ENCODE measurements at places on chromosomes 3 and 15.

DNA sequence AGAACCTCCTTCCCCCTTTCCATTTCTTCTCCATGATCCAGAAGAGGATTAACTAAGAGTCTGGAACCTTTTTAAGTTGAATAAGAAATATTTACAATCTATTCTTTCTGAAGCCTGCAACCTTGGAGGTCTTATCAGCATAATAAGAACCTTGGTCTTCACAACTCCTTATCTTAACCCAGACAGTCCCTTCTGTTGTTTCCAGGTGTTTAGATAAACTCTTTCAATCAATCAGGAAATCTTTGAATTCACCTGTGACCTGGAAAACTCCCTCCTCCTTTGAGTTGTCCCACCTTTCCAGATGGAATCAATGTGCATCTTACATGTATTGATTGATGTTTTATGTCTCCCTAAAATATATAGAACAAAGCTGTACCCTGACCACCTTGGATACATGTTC is 3.6 kb upstream of the DHX36 start:
- no peak for DNase-seq

DNA sequence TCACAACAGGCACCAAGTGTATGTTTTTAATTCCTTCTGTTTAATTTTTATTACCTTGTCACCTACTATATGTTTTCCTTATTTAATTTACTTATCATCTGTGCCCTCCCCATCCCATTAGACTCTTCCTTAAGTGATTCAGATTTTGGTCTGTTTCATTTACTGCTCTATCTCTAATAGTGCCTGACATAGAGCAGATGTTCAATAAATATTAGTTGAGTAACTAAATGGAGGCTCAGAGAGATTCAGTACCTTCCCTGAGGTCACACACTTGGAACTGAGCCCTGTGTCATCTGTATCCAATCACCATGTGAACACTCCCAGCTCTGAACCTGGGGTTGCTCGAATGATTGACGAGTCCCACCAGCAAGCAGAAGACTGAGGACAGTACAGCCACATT is 318.1 kb upstream of the WNT5A start:
- no peak for DNase-seq

- no peak for DNase-seq
Observed at GRCh38 chr3:14839236-14839635, 20.5 kb downstream of the FGD5 start.

DNA sequence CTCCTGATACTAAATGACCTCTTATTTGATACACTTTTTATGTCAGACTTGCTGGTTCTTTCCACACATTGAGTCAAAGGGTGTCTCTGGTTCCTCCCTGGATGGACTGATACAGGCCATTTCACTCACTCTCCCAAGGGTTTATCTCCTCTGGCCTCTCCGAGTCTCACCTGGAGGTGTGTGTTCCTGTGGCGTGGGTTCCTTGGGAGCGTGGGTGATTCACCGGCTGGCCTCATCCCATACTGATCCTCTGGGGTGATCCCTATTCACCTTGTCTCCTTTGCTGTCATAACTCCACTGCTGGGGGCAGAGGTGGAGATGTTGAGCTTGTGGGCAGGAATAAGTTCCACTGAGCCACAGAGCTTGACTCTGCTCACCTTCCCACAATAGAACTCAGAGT is 61.1 kb downstream of the ST6GAL1 start:
- DNase-seq, result no peak

GRCh38 chr3:108118038-108118768 is 27.4 kb upstream of the CD47 start:
- DNase-seq, result no peak

GRCh38 chr15:90994059-90994416 is 297 bp downstream of the PRC1 start:
- no peak for DNase-seq

GRCh38 chr15:100801256-100801900 is 78.3 kb upstream of the ALDH1A3 start:
- no peak for DNase-seq

- DNase-seq, result no peak
Observed at GRCh38 chr3:114893361-114893760, 253.7 kb downstream of the ZBTB20 start.

GRCh38 chr15:64249406-64249805 is 86.6 kb upstream of the PPIB start:
- no peak for DNase-seq

DNA sequence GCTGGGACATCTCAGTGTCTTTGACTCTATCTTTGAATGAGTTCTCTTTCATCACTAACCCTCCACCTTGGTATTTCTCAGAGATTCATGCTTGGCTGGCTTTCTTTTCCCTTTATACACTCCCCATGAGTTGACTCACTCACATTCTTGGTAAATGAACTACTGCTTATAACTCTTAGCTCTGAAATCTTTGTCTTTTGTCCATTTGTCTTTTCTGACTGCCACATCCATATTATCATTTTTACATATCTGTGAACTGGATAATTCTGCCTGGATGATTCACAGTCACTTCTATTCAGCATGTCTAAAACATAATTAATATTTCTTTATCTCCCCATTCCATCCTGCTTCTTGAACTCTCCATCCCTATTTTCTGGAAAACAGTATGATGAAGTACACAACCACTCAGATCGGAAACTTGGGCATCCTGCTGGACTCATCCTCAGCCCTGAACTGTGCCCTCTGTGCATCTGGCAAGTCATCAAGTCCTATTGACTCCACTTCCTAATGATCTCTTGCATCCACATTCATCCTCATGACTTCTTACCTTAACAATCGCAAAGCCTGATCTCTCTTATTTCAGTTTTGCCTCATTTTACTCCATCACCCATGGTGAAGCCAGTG is 66.9 kb downstream of the KCNAB1 start:
- DNase-seq, result no peak

- DNase-seq, result no peak
Observed at GRCh38 chr3:172279191-172279640, 169.0 kb downstream of the GHSR start.

DNA sequence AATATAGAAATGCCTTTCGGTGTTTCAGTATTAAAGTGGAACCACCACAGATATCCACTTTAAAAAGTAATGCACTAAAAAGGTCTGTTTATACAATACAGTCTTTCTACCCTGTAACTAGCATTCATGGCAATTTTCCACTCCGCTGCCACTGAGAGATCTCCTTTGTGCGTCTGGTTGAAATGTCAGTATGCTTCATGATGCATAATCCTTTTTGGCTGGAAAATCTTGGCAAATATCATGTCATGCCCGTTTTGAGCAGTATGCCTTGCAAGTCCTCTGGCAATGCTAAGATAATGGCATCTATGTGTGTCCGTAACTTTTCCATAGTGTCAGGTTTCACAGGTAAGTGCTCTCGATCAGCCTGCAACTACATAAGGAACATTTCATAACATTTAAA is 30.8 kb upstream of the ARF4 start:
- no peak for DNase-seq

DNA sequence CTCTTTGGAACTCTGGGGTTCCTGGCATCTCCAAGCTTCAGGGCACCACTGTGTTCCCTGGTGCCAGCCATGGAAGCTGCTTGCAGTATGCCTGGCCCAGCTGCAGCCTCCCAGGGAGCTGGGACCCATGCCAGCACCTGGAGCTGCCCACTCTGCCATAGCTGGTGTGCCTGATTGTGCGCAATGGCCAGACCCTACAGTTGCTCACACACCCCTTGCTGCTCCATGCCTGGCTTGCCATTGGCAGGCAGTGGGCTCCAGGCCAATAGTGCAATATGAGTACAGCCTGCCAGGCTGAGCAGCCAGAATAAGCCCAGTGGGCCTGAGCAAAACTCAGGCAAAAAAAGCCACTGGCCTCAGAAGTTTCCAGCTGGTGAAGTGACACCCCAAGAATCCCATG is 43.8 kb upstream of the LRRFIP2 start:
- DNase-seq, result no peak

- no peak for DNase-seq
Observed at GRCh38 chr3:170085396-170085795, 47.6 kb downstream of the GPR160 start.

- no peak for DNase-seq
Observed at GRCh38 chr3:184872200-184872599, 60.2 kb downstream of the VPS8 start.

- DNase-seq, result no peak
Observed at GRCh38 chr3:111319598-111319997, 222.4 kb upstream of the CD96 start.

DNA sequence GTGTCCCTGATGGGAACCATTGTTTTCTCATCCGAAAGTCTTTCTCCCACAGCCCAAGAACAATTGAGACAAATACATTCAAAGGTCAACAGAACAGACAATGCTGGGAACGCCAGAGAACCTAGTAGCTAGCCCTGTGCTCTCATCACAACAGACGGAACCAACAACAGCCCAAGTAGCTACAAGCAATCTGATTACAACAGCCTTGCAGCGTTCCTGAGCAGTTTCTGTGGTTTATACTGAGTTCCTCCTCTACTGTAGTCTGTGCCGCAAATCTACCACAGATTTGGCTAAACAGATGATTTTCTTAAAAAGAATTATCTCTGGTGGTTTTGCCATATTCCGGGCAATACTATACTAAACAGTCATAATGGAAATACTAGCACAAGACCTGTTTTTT is 435.6 kb downstream of the MECOM start:
- DNase-seq, result no peak

DNA sequence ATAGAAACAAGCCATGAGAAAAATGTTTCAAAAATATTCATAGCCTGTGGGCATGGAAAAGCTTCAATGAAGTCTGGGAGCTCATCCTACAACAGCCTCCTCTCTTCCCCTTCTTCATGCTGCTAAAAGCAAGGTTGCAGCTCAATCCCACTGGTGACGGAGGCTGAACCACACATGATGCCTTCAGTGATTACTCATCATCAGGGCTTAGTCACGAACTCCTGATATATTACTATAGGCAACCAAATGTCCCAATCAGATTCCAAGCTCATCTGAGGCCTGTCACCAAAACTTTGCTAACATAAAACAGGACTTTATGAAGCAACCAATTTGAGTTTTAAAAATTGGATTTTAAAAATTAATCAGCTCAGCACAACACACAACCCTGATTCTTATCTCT is 24.0 kb upstream of the SLC24A5 start:
- no peak for DNase-seq

- no peak for DNase-seq
Observed at GRCh38 chr3:114582929-114583328, 289.1 kb downstream of the TIGIT start.

DNA sequence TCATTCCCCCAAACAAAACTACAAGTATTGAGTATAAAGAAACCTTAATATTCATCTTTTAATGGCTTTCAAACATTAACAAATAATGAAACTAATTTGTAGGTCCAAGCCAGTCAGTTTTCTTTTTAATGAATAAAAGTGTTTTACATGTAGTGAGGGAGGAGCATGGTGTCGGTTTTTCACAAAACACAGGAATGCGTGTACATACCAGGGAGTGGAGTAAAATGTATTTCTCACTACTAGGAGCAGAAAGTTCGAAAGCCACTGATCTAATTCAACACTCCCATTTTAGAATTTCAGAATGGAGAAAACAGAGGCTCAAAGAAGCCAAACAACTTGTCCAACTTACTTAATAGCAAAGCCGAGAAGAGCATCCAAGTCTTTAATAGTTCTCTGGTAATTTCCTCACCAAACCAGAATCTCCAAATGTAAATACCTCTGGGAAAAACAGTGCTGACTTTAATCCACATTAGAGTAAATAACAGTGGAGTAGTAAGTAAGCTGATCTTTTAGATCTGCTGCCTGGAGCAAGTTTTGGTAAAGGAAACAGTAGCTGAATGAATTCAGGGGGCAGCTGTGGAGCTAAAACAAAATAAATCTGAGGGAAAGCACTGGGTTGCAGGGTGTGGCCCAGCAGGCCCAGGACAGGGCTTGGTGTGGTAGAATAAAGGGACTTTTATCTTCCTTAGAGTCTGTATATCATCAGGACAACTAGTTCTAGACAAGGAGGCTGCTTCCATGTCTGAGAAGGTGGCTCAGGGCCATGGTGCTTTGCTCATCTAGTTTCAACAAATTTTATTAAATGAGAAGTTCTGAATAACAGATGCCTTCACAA is 7.9 kb downstream of the ANP32A start:
- no peak for DNase-seq

DNA sequence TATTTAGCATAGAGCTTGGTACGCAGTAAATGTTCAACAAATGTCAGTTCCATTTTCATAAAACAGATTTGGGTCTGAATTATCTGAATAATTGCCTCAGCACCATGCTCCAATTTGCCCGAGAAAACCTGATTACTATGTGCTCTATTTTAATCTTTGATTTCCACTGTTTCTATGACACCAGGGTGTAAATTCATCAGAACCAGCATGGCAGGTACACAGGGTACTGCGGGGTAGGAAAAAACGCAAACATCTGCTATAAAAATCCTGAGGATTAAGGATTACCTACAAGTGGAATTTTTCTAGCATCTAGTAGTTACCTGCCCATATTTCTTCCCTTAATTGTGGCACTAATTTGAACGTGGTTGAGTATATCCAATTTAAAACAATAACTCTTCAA is 70.3 kb downstream of the RAD18 start:
- no peak for DNase-seq

Measured in SIG-M5 (cell line).